CD4-positive, alpha-beta T cell treated with Interleukin-12 subunit alpha and Interleukin-12 subunit beta, for 1 hour (primary cell): ENCODE measurements at places on chromosomes 11 and 22.
A peak's percentile ranks its signal among the peaks of the same experiment; 100 is the strongest.

GRCh38 chr22:41198027-41198580, 7.0 kb upstream of the L3MBTL2 start:
- DNase-seq, result peak; percentile 52

DNA sequence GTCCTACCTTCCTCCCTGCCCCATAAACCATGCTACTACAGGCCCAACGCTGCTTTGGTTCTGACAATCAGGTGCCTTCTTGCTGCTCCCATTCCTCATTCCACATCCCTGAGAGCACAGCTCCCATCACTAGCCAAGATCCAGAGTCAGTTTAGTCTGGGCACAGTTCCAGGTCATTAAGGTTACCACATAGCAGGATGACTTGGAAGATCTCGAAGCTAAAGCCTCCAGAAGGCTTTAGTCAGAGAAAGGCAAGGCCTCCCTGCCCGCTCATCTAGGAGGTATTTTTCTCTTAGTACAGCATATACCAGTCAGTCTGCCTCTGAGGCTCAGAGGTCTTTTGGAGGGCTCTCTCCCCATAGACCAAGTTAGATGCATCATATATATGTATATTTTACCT, 30.3 kb downstream of the TRIM66 start:
- no peak for DNase-seq

- no peak for DNase-seq
Observed at GRCh38 chr11:19218216-19218615, 16.4 kb upstream of the CSRP3 start.

DNA sequence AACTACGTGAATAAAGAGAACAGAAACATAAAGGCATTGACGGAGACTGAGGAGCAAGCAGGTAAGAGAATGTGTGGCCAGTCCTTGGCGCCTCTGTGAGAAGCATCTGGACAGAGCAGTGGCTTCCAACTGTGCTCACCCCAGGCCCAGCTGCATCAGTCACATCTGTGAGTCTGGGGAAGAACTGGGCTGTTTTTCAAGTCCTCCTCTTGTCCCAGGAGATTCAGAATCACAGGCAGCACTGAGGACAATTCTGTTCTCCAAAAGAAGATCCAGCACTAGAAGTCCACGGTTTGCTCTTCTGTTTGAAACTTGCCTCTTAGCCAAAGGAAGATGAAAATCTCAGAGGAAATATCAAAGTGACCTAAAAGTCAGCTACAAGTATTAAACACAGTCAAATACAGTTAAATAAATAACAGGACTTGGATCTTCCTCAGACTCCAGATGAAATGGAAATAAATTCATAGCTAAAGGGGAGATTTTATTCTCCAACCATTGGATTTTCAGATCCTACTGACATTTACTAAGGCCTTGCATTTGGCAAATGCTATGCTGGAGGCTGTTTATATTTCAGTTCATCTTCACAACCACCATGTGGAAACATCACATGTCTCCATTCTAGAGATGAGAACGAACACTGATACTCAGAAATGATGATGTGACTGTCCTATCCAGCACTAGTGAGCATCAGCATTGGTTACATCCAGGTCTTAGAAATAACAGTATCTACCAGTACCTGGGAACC, 14.1 kb downstream of the FAM181B start:
- no peak for DNase-seq

DNA sequence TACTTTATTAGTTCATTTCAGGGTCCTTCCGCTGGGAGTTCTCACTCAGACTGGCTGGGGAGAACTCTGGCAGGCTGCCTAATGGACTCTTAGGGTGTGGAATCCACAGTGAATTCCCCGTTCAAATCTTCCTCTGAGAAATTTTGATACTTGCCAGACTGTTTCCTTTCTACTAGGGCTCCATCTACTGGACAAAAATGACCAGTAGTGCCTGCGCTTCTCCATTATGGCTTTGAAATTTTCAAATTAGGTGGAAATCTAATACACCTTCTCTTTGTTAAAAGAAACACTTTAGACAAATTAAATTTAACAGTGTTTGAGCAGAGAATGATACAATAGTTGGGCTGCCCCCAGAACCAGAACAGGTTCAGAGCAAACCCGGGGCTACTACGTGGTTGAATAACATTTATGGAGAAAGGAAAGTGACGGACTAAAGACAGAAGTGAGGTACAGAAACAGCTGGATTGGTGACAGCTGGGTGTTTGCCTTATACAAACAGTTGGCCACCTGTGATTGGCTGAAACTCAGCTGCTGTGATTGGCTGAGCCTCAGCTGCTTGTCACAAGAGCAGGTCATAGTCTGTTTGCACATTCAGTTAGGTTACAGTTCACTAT, 52.9 kb upstream of the FDX1 start:
- peak; percentile 55 for DNase-seq

- peak; percentile 7 for DNase-seq
Observed at GRCh38 chr11:69638941-69639681, 1.8 kb upstream of the CCND1 start.

GRCh38 chr22:30235687-30236170, 10.8 kb downstream of the LIF start:
- DNase-seq, result no peak

GRCh38 chr22:44753189-44754042, 1.0 kb downstream of the ARHGAP8 start:
- no peak for DNase-seq

DNA sequence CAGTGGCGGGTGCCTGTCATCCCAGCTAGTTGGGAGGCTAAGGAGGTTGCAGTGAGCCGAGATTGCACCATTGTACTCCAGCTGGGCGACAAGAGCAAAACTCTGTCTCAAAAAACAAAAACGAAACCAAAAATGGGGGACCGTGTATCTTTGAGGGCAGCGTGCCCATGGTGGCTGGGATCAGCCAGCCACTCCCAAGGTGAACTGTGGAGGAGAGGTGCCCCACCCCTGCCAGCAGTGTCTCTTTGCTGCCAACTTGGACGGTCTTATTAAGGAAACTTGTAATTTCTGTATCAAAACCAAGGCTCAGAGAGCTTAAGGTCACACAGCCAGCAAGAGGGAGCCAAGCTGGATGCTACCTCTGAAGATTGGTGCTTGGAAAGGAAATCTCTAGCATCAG, 147.7 kb downstream of the CACNA1I start:
- DNase-seq, result no peak

DNA sequence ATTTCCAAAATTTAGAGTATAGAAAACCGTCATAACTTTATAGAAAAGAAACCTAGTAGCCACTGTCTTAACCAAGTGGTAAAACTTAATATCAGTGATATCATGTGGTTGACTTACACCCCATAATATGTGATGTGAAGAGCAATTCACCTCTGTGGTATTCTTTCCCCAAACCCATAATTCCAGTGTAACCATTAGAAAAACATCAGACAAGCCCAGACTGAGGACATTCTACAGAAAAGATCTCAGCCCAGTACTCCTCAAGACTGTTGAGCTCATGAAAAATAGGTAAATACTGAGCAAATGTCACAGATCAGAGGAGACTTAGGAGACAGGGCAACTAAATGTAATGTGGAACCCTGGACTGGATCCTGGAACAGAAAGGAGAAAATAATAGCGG, 134.6 kb downstream of the PGR start:
- DNase-seq, result no peak

- no peak for DNase-seq
Observed at GRCh38 chr22:19549428-19549827, 25.2 kb upstream of the CLDN5 start.

GRCh38 chr22:37416827-37417226, 10.5 kb downstream of the ELFN2 start:
- DNase-seq, result peak; percentile 38

- DNase-seq, result no peak
Observed at GRCh38 chr11:111301842-111302118, 3.4 kb downstream of the POU2AF3 start.

- no peak for DNase-seq
Observed at GRCh38 chr11:1121331-1121812, 36.4 kb upstream of the MUC5AC start.

DNA sequence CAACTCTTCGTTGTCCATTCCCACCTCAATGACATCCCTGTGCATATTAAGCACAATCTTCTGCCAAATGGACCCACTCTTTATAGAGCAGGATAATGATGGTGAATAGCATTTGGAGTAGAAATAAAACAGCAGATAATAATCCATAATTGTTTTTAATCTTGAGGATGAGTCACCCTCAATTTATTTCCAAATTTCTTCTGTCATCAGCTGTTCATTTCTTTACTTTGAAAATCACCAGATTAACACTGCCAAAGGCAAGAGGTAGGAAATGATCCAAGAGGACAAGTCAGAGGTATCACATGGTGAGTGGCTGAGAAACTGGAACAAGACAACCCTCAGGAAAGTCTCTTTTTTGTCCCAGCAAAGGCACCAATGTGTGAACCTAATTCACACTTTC, 7.3 kb upstream of the AMBRA1 start:
- DNase-seq, result no peak
